ENCODE measurements at places on chromosomes 7 and 10. TPM values are rescaled to one million over a fixed set of nuclear protein-coding genes. Genes with fewer than 3 reads are reported as not detected.

BNIP3 gene
- 28.0 TPM for total RNA-seq

HOXA5 gene
- not detected for total RNA-seq

C7orf57 gene
- total RNA-seq, result not detected

ARMH3 gene
- total RNA-seq, result 28.0 TPM

PLXDC2 gene
- 0.10 TPM for total RNA-seq

TMEM273 gene
- 11.2 TPM for total RNA-seq

AASS gene
- 1.2 TPM for total RNA-seq

YWHAG gene
- total RNA-seq, result 102 TPM

TMEM209 gene
- 42.3 TPM for total RNA-seq

WDR86 gene
- not detected for total RNA-seq

LMTK2 gene
- total RNA-seq, result 12.7 TPM

GIMAP7 gene
- 291 TPM for total RNA-seq

TAF3 gene
- total RNA-seq, result 16.6 TPM

AGR3 gene
- not detected for total RNA-seq
